ENCODE measurements at places on chromosomes 12 and 14. TPM values are rescaled to one million over a fixed set of nuclear protein-coding genes. Genes with fewer than 3 reads are reported as not detected.
A peak's percentile ranks its signal among the peaks of the same experiment; 100 is the strongest.

DNA sequence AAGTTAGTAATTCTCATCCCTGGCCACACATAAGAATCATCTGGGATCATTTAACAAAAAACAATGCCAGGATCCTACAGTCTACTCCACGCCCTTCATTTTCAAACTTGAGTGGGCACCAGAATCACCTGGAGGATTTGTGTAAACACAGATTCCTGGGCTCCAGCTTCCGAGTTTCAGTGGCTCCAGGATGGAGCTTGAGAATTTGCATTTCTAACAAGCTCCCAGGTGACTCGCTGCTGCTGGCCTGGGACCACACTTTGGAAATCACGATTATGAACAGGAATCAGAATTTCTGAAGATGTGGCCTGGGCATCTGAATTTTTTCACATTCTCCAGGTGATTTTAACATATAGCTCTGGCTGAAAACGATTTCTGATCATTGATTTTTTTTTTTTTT, 234.8 kb downstream of the CACNA1C start:
- no peaks in the 10 kb centered on the region for H3K27me3 ChIP-seq
- H3K36me3 ChIP-seq = no peaks in the 10 kb centered on the region
- H3K4me1 ChIP-seq = peaks cover 42% of the 10 kb centered on the region
- no peak overlapping the region for H3K27ac ChIP-seq
- DNase-seq = no peak
- no peak overlapping the region for H3K4me3 ChIP-seq

DNA sequence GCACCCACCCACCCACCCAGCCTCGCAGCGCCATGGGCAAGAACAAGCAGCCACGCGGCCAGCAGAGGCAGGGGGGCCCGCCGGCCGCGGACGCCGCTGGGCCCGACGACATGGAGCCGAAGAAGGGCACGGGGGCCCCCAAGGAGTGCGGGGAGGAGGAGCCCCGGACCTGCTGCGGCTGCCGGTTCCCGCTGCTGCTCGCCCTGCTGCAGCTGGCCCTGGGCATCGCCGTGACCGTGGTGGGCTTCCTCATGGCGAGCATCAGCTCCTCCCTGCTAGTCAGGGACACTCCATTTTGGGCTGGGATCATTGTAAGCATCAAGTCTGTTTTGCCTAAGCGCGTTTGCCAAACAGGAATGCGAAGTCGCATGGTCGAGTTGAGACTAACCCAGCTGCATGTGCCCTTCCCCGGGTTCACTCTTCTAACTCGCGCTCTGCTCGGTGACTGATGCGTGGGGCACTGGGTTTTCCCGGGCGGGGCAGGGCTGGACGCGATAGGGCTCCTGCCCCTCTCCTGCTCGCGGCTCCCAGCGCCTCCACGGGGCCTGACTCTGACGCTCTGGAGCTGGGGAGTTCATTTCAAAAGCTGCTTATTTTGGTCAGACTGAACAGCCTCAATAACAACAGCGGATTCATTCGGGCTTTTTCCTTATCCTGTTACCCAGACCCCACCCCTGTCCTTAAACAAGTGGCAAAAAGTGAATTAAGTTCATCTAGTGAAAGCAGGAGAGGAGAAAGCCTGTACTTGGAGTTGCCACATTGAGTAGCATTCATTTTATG, 458 bp downstream of the SSPN start:
- H3K4me3 ChIP-seq = peak overlapping the region; percentile 54
- no peaks in the 10 kb centered on the region for H3K36me3 ChIP-seq
- H3K27me3 ChIP-seq = no peaks in the 10 kb centered on the region
- H3K27ac ChIP-seq = peak overlapping the region; percentile 79
- DNase-seq = peak; percentile 64
- H3K4me1 ChIP-seq = no peaks in the 10 kb centered on the region

DNA sequence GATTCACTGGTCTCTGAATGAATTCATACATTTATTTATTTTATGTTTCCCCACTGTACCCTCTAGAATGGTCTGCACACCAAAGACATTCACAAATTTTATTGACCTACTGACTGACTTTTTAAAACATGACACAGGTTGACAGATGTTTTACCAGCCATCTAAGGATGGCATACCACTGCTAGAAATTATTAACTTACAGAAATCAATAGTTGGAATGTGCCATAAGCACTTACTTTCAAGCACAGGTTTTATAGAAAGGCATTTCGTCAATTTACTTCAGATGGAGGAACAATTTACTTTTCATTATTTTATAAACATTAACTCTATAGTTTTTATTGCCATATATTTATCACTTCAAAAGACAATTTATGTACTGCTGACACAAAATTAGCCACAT, 448.7 kb upstream of the FBXO33 start:
- no peaks in the 10 kb centered on the region for H3K27me3 ChIP-seq
- no peak overlapping the region for H3K27ac ChIP-seq
- no peaks in the 10 kb centered on the region for H3K4me1 ChIP-seq
- H3K4me3 ChIP-seq = no peak overlapping the region
- no peak for DNase-seq

SYNE2 gene
- 243 TPM for total RNA-seq

CLSTN3 gene
- total RNA-seq = 120 TPM

KLRC2 gene
- 8.3 TPM for total RNA-seq
